ENCODE measurements at places on chromosomes 1 and 21.

DNA sequence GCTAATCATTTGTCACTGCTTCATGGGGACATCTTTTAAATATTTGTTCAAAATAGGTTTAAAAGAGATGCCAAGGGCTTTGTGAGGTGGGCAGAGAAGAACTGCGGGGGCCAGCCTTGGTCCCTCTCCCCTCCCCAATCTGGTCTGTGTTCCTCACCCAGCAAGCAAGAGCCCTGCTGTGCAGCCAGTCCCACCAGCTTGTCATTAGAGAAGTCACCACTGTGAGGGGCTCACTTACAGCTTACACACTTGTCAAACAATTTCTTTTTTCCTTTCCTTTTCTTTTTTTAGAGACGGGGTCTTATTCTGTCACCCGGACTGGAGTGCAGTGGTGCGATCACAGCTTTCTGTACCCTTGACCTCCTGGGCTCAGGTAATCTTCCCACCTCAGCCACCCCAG, 10.4 kb upstream of the CDK18 start:
- DNase-seq, result no peak

DNA sequence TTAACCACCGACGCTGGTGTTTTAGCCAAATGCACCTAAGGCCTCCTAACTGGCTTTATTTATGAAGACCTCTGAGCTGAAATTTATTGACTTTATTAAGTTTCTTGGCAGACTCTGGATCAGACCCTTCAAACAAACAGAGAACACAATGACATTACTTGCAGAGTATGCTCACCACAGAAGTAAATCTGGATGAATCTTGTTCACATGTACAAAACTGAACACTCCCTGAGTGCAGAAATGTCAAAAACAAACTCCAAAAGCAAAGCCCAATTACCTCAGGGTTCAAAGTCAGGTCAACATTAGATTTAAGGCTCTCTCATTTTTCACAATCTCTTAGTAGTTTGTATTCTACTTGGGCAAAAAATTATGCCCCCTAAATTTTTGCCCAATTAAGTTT, 218.6 kb downstream of the SLC45A1 start:
- DNase-seq, result no peak

DNA sequence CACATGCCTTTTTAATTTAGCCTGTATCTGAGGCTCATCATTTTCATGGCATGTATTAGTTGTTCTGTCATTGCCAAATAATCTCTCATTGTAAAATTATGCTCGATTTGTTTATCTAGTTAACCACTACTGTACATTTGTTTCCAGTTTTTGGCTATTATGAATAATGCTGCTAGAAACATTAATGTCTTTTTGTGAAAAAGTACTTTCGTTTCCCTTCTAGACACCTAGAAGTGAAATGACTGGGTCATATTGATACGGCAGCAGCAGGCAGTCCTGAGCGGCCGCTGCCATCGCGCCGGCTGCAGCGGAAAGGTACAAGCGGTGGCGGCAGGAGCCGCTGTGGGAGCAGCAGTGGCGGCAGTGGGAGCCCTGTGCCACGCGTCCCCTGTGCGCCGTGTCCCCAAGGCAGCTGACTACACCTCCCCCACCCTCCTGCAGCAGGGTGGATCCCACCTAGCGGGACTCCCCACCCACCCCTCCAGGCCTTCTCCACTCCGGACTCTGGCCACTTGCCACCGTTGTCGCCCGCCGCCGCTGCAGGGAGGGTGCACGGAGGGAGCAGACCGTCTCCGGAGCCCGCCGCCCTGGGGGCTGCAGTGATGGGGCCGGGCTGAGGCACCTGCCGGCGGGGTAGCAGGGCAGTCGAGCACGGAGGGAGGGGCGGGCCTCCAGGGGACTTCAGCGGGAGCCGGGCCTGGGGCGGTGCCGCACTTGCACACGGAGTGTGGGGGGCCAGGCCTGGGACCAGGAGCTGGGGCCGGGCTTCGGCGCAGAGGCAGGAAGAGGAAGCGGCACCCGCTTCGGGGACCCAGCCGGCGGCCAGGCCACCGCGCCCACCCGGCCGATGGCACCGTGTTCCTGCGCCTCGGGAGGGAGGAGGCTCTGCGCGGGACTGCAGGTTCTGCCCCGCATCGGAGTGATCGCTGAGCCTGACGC, 66.8 kb upstream of the RGS7 start:
- no peak for DNase-seq

DNA sequence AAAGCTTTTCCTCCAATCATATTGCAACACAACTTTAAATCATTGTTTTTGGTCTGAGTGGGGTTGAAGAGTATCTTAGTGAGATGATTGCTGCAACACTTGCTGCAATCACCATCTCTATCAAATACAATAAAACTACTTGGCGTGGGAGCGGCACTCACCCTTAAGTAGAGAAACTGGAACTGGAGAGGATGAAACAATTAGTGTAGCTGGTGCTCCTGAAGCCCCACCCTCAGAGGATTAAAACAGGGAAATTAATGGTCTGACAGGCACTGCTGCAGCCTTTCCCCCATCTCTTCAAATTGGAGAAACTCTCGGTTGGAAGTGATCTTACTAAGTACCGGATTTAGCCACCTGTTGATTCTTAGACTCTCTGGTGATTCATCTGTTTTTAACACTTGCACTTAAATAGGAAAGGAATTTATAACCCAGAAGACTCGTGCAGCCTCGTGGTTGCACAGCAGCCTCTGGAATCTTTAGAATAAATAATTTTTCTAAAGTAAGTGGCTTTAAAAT, 80.5 kb upstream of the KIF26B start:
- DNase-seq, result no peak

GRCh38 chr1:17717594-17718535, 37.3 kb upstream of the ACTL8 start:
- DNase-seq, result no peak

- peak; percentile 87 for DNase-seq
Measured at GRCh38 chr1:9004700-9005394, 21.4 kb downstream of the SLC2A7 start.

GRCh38 chr1:213381572-213382084, 330.6 kb downstream of the RPS6KC1 start:
- DNase-seq, result no peak

- no peak for DNase-seq
Measured at GRCh38 chr21:24290151-24290833, 1317.0 kb downstream of the MRPL39 start.

GRCh38 chr1:230713915-230714764, at the start of gene AGT:
TSS of gene AGT (minus strand) at chr1:230714122. CDS start at chr1:230710823, 3,299 bp downstream.
- DNase-seq, result no peak

DNA sequence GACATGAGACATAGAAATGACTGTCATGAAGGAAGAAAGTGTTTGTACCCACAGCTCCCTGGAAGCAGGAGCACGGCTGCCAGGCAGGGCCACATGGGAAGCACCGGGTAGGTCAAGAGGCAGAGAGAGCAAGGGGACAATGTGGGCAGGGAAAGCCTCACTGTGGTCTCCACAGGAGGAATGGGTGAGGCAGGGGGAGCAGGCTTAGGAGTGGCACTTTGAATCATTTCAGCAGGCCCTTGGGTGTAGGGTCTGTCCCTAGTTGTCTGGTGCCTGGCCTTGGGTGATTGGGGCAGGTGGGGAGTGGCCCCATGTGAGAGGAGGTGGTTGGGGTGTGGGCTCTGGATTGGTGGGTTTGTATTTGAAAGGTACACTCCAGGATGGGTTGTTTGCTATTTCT, 83.9 kb downstream of the PCBP3 start:
- DNase-seq, result no peak

GRCh38 chr1:157194731-157195520, 56.7 kb upstream of the ETV3 start:
- DNase-seq, result no peak

- DNase-seq, result no peak
Measured at GRCh38 chr1:67816095-67816475, 17.2 kb downstream of the GNG12 start.

GRCh38 chr1:3064296-3064850, 4.6 kb upstream of the PRDM16 start:
- peak; percentile 43 for DNase-seq

GRCh38 chr1:20099533-20099932, 19.8 kb downstream of the PLA2G2D start:
- no peak for DNase-seq

GRCh38 chr1:89780721-89781120, 40.1 kb upstream of the LRRC8D start:
- DNase-seq, result no peak

DNA sequence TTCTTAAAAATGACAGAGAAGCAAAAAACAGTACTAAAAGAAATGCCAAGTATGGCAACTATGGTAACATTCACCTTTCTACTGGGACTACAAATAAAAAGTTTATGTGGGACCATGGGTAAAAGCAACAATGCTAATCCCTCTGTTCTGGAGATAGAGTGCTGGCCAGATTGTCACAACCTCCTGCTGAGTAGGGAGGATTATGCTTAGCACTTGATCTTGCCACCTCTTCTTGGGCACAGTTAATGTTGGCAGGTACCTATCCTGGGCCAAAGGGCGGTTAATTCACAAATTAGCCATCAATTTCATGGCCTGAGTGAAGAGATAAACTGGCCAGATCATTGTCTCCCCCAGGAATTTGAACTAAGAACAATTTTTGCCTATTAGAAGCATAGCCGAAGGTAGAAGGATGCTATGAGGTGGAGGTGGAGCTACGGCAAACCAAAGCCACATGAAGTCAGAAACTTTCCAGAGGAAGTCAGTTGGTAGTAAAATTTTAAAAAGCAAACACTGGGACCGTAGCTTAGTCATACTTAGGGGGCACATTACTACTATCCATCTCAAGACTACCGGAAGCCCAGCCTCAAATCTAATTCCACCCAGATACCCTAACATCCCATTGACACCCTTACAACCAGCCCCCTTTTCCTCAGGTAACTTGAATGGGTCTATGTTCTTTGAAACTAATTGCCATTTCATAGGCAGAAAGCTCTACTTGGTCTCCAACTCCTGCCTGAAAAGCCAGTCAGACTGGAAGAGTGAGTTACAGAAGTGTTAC, 2.7 kb downstream of the SCYL3 start:
- DNase-seq, result no peak

DNA sequence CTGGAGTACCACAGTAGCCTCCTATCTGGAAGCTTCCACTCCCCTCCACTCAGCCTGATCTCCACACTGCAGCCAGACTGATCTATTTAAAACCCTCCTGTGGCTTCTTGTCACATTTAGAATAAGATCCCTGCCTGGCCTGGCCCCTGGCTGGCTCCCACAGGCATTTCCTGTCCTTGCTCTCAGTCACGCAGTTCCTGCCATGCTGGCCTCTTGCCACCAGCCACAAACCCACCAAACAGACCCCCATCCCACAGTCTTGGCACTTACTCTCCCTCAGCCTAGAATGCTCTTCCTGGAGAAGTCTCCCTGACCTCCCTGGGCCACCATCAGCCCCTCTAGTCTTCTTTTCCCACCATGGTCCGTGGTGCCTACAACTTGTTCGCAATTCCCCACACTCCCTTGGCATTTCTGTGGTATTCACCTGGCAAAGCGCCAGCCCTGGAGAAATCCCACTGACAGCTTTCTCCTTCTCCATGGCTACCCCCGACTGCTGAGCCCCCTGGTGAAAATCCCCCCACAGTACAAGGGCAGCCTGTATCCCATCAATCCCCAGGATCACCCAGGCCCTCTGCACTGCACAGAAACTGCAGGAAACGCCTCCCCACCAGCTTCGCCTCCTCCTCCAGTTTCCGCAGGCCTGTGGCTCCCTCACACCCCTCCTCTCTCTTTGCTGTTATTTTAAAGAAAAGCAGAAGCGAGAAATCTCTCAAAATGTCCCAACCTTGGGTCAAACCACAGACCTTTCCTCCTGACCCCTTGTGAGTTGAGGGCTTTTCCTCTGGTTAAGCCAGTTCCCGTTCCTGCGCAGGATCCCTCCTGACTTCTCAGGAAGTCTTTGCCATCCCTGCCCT, 94.5 kb downstream of the SYT2 start:
- no peak for DNase-seq

DNA sequence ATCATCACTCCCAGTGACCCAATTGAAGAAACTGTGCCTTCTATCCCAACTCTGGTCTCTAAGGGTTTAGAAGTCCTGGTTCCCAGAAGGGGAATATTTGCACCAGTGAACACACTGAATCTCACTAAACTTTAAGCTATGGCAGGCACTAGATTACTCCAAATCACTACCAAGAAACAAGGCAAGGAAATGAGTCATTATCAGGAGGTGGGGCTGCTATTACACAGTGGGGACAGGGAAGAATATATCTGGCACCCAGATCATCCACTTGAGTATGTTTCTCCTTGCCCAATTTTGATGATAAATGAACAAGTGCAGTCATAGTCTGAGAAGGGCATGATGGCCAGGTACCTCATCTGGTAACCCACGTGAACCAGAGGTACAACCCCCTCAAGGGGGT, 7.0 kb downstream of the MRPL9 start:
- no peak for DNase-seq

GRCh38 chr1:23915466-23915865, 2.3 kb upstream of the CNR2 start:
- no peak for DNase-seq

GRCh38 chr1:181002582-181003172, 20.0 kb downstream of the STX6 start:
- DNase-seq, result no peak

- DNase-seq, result no peak
Measured at GRCh38 chr21:31922881-31923280, 50.1 kb downstream of the HUNK start.

All from lower lobe of right lung (tissue), 2 donors.